Hematopoietic multipotent progenitor cell treated with erythropoietin and hydrocortisone succinate and interleukin-3 and kit ligand, for 15 days (in vitro differentiated cells): ENCODE measurements at places on chromosomes 5 and 9.

DNA sequence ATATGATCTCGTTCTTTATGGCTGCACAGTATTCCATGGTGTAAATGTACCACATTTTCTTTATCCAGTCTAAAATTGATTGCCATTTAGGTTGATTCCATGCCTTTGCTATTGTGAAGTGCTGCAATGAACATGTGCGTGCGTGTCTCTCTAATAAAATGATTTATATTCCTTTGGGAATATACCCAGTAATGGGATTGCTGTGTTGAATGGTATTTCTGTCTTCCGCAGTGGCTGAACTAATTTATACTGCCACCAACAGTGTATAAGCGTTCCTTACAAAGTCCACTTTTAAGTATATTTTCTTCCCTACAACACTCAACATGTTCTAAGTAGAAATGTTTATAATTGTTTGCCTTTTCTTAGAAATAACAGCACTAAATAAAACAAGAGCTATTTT lies 521.9 kb downstream of the DTWD2 start:
- no peak for DNase-seq

DNA sequence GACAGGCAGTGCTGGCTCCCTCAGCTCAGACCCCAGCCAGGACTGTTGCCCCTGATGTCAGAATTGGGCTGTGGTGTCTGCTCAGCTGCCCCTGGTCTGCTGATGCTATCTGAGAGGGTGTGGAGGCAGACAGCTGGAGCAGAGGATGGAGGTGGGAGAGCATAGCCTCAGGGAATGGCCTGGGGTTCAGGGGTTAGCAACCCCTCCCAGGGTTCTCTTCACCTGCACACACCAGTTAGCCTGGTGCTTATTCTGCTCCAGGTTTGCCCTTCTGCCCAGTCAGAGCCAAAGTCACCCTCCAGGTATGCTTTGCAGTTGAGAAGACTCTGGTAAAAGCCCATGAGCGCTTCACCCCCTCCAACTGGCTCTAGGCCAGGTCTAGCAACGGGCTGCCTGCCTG lies 109.8 kb downstream of the SAXO1 start:
- no peak for DNase-seq

DNA sequence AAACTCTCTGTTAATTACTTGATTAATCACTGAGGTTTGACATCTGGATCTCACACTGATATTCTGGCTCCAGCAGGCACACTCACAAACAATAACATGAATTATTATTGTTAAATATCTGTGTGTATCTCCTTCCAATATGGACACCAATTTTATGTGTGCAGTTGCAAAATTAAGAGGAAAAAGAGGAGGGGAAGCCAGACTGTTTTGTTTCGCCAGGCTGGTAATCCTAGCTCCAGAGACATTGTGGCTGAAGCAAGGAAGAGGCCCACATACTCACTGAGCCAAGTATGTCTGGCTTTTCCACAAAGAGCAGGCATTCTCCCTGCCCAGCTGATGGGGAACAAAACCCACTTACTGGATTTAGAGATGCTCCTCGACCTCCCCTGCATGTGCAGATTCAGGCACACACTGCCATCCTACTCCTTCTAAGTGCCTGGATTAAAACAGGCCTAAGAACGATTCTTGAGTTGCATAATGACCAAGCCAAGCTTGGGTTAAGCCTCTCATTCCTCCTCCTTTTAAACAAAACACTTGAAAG lies 181.9 kb downstream of the ESM1 start:
- no peak for DNase-seq

- no peak for DNase-seq
Measured at GRCh38 chr9:100579665-100580064, 1.8 kb downstream of the CAVIN4 start.

DNA sequence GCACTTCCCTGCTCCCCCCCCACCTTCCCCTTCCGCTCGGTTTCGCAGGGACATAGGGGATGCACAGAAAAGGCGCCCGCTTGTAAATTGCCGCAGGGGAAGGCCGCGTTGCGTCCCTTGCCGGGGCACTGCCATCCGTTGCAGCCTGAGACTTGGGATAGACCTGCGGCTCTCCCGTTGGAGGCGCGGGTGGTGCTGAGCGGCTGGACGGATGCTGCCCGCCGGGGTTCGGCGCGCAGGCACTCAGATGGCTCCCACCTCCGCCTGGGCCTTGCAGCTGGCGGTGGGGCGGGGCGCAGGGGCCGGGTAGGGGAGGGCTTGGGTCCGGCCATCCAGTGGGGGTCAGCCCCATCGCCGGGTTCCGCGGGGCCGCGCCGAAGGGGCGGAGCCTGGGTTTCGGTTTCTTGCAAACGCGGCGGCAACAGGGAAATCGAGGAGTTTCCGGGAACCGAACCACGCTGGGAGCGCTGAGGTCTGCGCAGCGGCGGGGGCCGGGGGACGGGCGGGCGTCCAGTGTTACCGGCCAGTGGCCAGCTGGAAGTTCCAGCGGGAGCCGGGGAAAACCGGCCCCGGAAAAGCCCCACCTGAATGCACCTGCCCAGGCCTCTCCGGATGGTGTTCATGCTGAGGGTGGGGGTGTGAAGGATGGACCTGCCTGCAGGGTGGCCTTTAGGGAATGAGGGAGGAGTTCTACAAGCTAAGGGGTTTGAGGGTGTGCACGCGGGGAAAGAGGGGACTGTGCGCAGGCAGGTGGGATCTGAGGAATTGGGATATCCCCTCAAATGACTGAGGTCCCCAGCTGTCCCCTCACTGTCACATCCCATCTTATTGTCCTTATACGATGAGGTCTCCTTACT lies 6.3 kb upstream of the IRF1 start:
- peak; percentile 48 for DNase-seq

- DNase-seq, result no peak
Measured at GRCh38 chr5:8157320-8157822, 288.4 kb downstream of the MTRR start.
